ENCODE measurements at places on chromosomes 16 and 17.

DNA sequence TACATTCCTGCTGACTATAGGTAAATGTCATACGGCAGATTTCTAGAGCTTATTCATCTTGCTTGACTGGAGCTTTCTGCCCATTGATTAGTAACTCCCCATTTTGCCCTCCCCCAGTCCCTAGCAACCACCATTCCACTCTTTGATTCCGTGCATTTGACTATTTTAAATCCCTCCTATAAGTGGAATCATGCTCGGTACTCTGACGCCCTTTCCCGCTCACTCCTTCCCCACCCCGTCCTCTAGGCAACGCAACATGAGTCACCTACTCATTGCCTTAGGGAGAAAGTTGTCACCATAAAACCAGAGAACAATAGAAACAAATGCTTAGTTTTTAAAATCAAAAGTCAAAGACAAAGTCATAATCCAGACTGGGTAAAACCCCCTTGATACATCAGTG lies 45.5 kb upstream of the RBBP6 start:
- DNase-seq = no peak

DNA sequence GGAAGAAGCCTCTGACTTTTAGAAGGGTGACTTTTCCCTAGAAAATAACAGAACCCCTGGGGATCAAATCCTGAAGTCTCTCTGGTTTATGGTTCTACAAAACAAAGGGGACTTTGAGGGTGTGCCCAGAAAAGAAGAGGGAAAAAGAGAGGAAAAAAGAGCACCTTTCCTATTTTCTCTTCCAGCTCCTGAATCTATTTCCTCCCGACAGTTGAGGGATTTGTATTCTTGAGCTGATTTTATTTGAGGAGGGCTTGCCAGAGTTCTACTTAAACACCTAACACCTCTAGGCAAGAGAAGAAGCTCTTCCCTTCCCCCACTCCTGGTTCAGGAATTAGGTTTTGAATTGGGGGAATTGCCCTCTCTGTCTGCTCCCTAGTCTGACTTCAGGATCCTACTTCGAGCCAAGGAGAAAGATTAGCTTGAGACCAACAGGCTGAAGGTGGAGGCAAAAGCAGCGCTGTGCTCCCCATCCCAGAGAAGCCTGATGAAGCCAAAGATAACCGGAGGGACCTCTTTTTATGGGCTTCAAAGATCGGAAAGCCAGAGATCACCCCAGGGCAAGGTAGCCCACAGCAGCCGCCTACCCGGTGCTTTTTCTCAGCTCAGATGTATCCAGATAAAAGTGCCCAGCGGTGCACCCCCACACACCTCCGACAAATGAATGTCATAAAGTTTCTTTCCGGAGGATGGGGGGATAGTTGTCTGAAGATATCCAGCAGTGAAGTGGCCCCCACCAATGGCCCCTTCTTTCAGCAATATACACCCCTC lies 796 bp downstream of the HOXB3 start:
- DNase-seq = no peak

DNA sequence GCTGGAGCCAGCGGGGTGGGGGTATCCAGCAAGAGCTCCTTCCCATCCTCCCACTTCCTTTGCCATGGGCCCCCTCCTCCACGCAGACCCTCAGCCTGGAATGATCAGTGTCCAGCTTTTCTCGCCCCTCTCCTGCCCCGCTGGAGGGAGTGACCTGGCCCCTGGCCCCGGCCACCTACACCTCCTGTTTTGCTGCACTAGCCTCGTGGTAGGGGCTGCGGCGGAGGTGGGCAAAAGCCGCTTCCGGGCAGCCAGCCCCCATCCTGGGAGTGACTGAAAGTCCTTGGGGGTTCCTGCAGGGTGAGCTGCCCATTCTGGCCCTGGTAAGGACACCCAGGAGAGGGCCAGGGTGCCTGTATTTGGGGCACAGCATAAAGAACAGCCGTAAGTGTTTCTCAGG lies 295.7 kb downstream of the SEC14L1 start:
- no peak for DNase-seq

- DNase-seq = no peak
Measured at GRCh38 chr16:27334838-27335237, 21.1 kb downstream of the IL4R start.

DNA sequence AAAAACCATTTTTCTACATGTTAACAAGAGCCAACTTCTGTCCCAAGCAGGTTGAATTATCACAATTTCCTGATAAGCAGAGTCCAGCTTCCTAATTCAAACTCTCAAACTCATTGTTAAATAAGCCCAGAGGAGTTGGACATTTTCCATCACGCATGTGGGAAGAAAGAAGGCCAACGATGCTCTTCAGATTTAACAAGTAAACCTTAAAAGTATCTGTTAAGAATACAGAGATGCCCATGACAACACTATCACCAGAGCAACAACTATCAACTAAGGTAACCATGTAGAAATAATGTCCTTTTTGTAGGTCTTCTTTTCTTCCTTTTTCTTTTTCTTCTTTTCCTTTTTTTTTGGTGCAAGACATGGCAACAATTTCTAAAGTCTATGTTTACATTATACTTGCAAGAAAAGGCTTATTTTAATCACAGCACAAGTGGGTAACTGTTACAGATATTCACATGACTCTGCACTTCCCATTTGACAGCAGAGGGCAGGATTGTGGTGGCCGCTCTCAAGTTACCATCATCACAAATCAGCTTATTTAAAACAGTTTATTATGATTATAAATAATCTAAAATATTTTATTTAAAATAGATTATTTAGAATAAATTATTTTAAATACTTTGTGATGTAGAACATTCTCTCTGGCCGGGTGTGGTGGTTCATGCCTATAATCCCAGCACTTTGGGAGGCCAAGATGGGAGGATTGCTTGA lies 35.7 kb upstream of the DHRS7B start:
- DNase-seq = no peak

- DNase-seq = no peak
Measured at GRCh38 chr16:72689851-72690250, 358.1 kb downstream of the ZFHX3 start.

- no peak for DNase-seq
Measured at GRCh38 chr16:53789137-53789536, 85.2 kb downstream of the FTO start.

- no peak for DNase-seq
Measured at GRCh38 chr16:75392906-75393305, 40.4 kb downstream of the CFDP1 start.

- DNase-seq = peak; percentile 75
Measured at GRCh38 chr17:42405963-42406495, 17.0 kb downstream of the CAVIN1 start.

GRCh38 chr16:86016201-86016965 lies 117.4 kb downstream of the IRF8 start:
- peak; percentile 17 for DNase-seq

- no peak for DNase-seq
Measured at GRCh38 chr17:54353789-54354525, 531.2 kb downstream of the KIF2B start.

GRCh38 chr16:89347807-89348206 lies 130.3 kb downstream of the ZNF778 start:
- no peak for DNase-seq

DNA sequence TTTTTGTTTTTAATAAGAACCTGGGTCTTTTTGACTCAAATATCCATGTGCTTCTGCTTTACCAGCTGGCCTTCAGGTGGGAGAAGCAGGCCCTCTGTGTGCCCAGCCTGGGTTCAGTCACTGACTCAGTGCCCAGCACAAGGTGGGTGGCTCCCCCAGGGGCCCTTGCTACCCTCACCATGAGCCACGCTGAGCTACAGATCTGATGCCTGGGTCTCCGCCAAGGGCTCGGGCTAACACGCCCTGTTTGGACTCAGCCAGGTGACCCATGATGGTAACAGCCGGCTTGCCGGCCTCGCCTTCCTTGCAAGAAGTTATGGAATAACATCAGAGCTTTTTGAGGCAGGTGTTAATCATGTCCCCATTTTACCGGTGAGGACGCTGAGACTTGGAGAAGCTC lies 109.5 kb upstream of the NLRP1 start:
- DNase-seq = no peak

DNA sequence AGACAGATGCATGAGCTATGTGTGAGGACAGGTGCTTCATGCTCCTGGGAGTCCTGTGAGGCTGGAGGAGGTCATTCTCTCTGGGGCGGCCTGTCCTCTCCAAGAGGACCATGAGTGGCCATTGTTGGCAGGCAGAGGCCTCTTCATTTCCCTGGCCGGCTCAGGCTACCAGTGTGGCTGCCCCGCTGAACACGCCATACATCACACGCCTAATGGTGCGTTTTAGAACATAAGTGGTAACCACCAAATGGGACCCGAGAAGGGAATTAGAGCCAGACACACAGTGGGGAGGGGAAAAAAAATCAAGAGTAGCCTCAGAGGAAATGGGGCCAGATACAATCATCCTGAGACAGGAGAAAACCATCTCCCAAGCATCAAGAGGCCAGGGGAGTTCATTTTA lies 140.0 kb downstream of the SPACA3 start:
- DNase-seq = no peak

GRCh38 chr16:16021988-16022682 lies 72.7 kb downstream of the ABCC1 start:
- no peak for DNase-seq

- DNase-seq = no peak
Measured at GRCh38 chr17:2453866-2454265, 53.0 kb upstream of the MNT start.

GRCh38 chr17:2250140-2251095 lies 53.2 kb downstream of the SMG6 start:
- peak; percentile 51 for DNase-seq

- DNase-seq = peak; percentile 3
Measured at GRCh38 chr17:40600486-40601046, 35.3 kb upstream of the CCR7 start.

- DNase-seq = no peak
Measured at GRCh38 chr16:84143784-84144199, 1.2 kb downstream of the HSDL1 start.

DNA sequence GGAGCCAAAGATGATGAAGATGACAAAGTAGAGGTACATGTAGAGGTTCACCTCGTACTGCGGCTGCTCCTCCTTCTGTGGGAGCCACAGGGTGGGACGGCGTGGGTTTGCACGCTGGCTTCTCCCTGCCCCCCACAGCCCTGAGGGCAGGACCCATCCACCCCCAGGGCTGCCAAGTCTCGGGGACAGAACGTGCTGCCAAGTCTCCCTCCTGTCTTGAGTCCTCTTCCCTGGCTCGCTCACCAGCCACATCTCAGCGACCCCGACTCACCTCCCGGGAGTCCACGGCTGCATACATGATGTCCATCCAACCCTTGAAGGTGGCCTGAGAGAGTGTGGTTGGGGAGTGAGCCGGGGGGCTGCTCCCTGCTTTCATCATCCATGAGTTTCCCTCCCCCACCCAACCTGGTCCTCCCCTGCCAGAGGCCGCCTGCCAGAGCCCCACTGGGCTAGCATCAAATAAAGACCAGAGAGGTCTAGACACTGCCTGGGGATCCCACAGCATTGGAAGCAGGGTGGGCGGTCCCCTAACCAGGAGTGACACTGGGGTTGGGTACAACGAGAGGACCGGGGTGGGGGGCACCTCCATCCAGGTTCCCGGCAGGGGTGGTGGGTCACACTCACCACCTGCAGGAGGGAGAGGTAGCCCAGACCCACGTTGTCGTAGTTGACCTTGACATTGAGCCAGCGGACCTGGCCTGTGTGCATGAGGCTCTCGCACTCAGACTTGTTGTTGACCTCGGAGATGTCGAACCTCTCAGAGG lies 12.8 kb upstream of the CD79B start:
- DNase-seq = no peak

DNA sequence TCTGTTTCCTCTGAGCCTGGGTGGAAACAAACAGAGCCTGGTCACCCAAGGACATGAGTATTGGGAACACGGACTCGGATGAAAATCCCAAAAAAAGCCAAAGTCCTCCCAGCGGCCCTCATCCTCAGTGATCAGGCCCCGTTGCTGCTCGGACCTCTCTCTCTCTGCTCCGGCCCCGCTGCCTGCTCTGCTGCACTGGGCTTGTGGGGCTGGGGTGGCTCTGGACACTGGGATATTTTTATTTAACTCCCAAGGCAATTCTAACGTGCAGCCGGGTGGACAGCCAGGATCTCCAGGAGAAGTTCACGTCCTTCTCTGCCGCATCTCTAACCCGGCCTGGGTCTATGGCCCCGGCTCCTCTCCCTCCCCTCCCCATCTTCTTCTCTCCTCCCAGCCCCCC lies 280.9 kb upstream of the TNRC6C start:
- DNase-seq = no peak

DNA sequence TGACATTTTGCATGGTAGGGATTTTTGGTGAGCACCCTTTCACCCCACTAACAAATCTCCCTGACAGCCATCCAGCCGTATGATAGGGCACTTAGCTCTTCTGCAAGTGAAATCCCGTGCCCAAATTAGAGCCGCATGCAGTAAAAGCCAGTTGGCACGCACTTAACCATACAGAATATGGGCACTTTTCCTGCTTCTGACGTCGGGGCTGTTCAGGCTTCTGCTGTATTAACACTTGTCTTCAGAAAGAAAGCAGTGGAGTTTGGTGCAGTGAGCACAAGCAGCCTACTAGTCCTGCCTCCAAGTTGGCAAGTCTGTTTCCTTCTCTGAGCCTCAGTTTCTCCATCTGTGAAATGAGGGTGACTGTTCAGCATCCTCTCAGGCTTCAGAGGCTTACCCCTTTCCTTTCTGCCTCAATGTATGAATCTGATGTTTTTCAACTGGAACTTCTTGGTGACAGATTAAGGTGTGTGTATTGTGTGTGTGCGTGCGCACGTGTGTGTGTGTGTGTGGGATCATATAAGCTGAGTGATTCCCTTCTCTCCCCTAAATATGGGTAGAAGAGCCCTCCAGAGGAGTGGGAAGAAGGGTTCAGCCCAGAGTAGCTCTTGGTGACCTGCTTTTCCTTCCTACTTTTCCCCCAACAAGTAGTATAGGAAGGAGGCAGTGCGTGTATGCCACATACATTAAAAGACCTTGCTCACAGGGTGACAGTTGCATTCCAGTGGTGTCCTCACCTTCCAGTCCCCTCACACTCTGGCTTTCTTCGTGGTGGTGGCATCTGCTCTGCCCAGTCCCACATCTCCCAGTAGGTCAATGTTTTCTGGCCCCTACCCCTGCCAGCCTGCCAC lies 19.0 kb downstream of the IGF2BP1 start:
- DNase-seq = no peak

- DNase-seq = no peak
Measured at GRCh38 chr17:7862692-7863437, 5.1 kb downstream of the CYB5D1 start.

DNA sequence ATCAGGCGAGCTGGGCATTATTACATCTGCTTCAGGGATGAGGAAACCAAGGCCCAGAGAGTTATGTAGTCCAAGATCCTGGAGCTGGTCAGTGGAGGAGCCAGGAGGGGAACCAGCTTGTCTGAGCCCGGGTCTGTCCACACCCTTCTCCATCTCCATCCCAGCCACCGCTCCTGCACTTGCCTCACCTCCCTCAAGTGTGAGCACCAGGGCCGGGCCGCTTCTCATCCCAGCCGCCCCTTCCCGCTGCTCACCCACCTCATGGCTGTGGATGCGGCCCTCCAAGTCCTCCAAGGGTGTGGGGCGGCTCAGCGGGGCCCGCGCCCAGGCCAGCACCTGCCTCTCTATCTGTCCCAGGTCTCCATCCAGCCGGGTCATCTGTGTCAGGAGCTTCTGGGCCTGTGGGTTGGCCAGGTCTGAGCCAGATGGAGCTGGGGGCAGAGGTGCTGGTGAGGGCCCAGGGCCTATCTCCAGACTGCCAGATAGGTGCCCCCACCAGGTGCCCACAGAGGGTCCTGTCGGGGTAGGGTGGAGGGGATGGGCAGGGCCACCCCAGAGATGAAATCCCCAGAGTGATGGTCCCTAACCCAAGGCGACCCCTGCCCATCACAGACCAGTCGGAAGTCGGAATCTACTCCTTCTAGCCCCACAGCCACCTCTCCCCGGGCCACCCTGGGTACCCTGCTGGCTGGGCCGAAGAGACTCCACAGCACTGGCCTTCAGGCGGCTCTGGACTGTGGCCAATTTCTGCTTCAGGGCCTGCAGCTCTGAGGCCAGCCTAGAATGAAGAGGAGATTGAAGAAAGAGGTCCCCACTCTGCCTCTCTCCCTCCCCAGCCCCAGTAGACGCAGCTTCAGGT lies 9.4 kb downstream of the EVPL start:
- no peak for DNase-seq

Data from T-helper 2 cell treated with Interferon-gamma antibody and Interleukin-4, amounts not matched to agents 5 μg/mL and 100 μg/mL, for 36 hours (primary cell).